ENCODE measurements at places on chromosomes 6 and 20.

DNA sequence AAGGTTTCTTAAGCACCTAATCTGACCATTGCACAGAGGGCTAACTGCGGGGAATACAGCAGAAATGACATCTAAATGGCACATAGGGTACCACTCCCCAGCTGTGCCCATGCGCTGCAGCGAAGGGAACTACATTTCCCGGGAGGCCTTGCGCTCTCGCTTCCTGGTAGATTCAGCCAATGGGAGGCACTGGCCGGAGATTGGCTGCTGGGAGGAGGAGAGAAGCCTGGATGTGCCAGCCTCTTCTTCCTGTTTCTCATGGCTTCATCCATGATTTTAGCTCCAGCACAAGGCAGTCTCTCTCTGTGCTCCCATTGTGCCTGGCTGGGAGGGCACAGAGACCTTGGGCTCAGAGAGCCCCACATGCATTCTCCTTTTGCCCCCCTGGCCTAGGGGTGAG is 101.7 kb upstream of the FOXA2 start:
- no peak for DNase-seq

DNA sequence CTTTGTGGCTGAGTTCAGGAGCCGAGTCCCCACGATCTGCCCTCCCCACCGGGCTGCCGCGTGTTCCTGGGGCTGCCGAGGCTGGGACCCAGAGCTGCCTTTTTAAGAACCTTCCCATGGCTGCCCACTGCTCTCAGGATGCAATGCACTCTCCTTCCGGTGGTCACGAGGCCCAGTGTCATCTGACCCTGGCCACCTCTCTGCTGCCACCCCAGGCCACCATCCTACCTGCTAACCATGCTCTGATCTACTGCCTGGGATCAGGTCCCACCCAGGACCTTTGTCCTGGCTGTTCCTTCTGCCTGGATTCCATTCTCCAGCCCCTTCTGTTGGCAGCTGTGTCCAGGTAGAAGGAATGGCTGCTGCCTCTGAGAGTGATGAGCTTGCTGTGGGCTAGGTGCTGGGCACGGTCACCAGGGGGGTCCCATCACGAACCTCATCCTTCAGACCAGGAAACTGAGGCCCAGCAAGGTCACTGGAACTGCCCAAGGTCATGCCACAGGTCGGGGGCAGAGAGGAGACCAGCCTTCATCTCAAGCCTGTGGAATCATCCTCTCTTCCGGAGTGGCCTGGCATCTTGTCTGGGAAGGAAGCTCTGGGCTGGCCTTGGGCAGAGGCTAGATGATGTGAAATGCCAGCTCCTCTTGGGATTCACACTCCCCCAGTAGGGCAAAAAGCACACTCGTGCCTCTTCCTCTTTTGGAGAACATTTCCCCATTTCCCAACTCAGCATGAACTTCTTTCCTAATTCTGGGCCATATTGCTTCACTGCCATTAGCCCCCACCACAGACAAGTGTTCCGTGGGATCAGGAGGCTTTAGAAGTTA is 20.5 kb downstream of the PCK1 start:
- no peak for DNase-seq

DNA sequence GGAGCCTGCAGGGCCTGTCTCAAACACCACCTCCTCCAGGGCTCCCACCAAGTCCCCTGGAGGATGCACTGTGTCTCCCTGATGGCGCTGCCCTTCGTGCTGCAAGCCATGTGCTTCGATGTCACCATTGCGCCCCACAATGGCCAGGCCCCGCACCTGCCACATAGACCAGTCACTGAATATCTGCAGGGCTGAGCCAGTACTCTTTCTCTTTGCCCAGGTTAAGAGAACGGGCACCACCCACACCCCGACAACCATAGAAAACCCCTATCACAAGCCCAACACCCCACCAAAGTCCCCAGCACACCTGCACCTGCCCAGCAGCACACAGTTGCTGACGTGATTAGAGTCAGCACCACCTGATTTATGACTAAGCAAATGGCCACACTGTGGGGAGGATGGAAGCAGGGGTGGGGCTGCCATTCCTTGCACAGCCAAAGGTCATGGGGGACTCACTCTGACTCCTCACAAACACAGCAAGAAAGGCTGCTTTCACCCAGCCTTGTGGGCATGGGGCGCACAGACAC is 104.3 kb downstream of the SLC23A2 start:
- DNase-seq: no peak

DNA sequence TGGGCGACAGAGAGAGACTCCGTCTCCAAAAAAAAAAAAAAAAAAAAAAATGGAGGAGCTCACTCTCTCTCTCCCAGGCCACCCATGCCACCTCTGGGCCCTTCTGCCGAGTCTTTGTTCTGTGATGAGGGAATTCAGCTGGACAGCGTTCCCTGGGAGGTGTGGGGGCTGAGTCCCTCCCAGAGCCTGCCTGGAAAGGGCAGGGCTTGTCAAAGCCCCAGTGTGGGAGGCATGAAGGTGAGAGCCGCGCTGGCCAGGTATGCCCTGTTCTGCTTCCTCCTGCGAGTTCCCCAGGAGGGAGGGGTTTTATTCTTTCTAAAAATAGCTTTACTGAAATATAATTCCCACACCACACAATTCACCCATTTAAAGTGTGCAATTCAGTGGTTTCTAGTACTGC is 69.6 kb downstream of the TMEM242 start:
- DNase-seq: no peak

- DNase-seq: no peak
Measured at GRCh38 chr20:755941-756340, 12.4 kb downstream of the SLC52A3 start.

DNA sequence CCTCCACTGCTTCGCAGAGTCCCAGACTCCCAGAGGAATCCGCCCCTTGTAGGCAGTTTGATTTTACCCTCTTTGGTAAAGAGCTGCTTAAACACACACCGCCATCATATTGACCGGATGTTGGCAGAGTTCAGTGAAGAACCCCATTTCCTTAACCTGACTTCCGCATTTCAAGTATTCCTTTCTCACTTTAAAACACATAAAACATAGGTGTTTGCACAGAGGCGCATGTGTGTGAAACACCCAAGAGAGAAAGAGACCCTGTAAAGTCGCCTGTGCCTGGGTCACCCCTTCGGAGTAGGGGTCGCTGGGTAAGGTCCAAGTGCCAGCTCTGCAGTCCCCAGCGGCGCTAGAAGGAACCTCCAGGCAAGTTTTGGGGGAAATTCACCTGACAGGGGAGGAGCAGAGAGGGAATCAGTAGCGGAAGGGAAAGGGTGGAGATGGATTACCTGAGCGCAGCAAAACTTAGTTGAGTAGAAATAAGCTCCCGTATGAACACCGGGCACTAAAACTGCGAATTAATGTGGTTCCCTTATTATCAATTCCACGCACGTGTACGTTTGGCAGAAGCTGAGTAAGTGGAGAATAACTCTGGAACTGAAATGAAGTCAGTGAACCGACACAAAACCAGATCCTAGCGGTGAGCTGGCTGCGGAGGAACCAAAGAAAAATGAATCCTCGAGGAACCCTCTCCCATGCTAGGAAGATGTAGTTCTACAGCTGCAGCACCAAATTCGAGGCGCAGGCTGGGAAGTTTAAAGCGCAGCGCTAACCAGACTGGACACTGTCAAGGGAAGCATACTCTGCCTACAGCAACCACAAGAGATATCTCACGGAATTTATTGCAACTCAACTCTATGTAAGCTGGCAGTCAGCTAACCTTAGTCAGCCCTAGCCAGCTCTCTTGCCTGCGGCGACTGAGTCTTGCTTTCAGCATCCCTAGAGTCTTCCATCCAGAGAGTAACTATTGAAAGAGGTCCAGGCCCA is 3.5 kb upstream of the HTR1B start:
- peak; percentile 50 for DNase-seq

- DNase-seq: no peak
Measured at GRCh38 chr6:8881663-8882062, 446.3 kb upstream of the SLC35B3 start.

DNA sequence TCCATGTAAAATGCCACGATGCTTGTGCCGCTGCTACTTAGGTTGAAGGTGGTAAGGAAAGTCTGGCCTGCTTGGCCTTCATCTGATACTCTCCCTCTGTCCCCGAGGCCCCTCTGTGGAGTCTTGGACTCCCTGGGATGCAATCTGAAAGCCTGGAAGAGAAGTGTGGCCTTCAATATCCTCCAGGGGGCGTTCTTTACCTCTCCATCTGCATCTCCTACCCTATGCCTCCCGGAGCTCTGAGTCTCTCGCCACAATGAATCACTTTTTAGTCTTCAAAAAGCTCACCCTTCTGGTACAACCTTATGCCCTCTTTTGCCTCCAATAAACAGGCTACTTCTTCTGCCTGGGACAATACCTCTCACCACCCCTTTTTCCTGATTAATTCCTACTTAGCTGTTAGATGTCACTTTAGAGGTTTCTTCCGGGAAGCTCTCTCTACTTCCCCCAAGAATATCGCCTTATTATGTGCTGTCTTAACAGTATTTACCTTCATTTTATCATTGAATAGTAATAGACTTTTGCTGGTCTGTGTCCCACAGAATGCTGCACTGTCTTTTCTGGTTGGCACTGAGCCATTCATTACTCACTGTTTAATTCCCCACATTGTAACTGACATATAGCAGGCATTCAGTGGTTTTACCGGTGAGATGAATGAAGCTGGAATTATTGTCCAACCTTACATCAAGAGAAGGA is 13.9 kb upstream of the ATG5 start:
- peak; percentile 9 for DNase-seq

DNA sequence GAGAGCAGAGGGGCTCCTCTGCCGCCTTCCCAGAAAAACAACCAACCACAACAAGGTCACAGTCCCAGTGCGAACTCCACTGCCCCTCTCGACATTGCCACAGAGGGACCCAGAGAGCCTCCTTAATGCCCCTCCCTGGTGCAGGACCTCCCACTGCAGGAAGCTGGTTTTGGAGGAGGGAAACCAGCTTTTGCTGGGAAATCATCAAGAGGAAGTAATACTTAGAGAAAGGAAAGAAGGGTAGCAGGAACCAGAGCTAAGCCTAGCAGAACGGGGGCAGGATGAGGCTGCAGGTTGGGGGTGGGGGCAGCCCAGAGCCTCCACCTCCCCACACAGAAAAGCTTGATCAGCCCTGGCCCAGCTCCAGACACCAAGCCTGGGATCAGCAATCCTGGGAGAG is 37.7 kb upstream of the SIRPA start:
- DNase-seq: no peak

- DNase-seq: no peak
Measured at GRCh38 chr20:3783068-3783489, 1.8 kb upstream of the SPEF1 start.

DNA sequence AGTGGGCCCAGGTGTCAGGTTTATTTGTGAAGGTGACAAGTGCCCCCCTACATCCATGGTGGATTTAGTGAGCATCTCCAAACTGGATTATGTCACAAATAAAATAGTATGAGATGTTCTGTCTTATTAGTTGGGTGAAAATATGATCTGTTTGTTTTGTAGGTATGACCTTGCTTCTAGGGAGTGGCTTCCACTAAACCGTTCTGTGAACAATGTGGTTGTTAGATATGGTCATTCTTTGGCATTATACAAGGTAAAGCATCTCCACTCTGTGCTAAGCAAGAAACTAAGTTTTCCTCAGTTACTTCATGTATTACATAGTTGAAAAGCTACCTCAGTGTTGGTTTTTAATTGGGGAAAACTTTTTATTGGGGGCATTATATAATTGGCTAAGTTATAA is 88.4 kb downstream of the ATRN start:
- no peak for DNase-seq

- DNase-seq: no peak
Measured at GRCh38 chr6:64680446-64680845, 1026.6 kb downstream of the EYS start.

DNA sequence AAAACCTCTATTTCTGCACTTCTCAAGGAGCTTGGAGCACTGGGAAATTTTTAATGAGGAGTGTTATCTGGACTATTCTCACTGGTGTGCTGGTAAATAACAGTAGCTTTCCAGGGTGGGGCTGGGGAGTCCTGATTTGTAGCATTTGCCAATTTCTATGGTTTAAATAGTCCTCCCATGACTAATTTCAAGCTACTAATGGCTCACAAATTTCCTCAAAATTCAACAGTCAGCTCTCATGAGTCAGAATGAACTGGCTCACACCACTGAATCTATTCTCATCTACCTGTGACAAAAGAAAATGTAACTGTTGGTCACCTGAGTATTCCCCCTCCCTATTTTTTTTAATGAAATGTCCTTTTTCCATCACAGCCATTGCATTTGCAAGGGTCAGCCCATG is 449.6 kb downstream of the KIF16B start:
- DNase-seq: no peak

- no peak for DNase-seq
Measured at GRCh38 chr6:34233867-34234266, 2.8 kb upstream of the HMGA1 start.

- DNase-seq: no peak
Measured at GRCh38 chr6:70371454-70372105, 41.7 kb upstream of the FAM135A start.

DNA sequence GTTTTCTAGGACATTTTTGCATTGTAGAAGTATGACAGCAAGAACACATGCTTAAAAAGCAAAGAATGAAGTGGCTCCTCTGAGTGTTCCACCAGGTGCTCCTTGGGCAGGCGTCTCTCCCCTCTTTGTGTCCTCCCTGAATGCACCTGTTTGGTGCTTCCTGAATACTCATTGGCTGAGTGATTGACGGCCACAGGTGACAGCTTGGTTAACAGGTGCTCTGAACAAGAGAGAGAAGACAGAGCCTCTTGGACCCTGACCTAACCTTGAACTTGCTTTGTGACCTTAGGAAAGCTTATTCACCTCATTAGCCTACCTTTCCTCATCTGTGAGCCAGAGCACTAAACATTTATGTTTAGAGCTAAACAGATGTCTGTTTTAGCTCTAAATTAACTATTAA is 93.7 kb downstream of the TULP4 start:
- no peak for DNase-seq

DNA sequence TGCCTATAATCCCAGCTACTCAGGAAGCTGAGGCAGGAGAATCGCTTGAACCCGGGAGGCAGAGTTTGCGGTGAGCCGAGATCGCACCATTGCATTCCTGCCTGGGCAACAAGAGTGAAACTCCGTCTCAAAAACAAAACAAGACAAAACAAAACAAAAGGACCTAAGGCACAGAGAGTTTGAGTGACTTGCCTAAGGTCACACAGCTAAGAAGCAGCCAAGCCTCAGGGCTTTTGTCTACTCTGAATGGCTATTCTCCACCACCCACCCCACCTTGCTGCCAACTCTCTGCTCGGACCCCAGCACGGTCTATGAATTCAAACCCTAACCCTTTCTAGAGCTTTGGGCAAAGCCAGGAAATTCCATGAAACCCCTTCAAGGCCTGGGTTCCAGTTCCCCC is 19.1 kb upstream of the TTPAL start:
- no peak for DNase-seq

- no peak for DNase-seq
Measured at GRCh38 chr6:45488889-45489288, 111.2 kb upstream of the SUPT3H start.

DNA sequence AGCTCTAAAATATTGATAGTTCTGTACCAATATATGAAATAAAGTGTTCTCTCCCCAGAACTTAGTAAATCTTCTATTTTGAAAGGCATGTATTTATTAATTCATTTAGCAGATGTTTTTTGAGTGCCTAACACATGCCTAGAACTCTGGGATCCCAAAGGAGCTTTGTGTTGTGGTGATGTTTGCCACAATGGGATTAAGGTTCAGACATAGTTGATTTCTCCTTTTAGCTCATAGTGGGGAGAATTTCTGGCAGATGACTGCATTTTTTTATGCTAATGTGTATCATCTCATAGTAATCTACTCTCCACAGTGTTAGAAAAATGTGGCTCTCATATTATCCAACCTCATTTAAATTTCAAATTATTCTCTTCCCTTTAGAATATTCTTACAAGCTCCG is 21.7 kb downstream of the MYB start:
- DNase-seq: no peak

Measured in stimulated activated effector memory CD8-positive, alpha-beta T cell treated with anti-CD3 and anti-CD28 coated beads, Interleukin-12 subunit alpha, Interleukin-12 subunit beta, amount 100 ng/mL, for 72 hours (primary cell).